ENCODE measurements at places on chromosomes 5 and 9. TPM values are rescaled to one million over a fixed set of nuclear protein-coding genes. Genes with fewer than 3 reads are reported as not detected.
A peak's percentile ranks its signal among the peaks of the same experiment; 100 is the strongest.

GRCh38 chr9:84121991-84122523 lies 141.5 kb downstream of the RMI1 start:
- H3K4me3 ChIP-seq: no peak overlapping the region
- no peaks in the 10 kb centered on the region for H3K27me3 ChIP-seq
- no peak for DNase-seq
- no peaks in the 10 kb centered on the region for H3K36me3 ChIP-seq

DNA sequence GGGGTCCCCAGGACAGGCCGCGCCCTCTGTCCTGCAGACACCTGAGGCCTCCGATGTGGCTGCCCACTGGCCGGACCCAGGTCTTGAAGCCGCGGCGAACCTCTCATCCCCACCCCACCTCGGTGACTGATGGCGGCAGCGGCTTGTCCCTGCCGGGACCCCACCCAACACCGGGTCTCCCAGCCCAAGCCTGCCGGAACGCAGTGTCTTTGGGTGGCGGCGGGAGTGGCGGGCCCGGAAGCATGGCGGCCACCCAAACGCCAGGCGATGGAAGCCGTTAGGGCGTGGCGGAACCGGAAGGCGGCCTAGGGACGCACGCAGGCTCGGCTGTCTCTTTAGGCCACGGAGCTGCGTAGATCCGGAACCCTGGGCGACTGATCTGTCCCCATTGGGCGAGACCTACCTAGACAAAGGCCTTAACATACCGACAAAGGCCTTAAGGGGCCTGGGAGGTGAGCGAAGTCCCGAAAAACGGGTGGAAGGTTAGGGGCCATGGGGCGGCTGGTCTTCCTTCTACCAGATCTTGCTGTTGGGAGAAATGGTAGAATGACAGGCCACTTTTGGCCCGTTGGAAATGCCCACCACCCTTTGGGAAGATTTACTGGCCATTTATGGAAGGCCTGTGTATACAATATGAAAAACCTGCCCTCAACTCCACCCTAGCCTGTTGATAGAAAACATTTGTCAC lies 94.6 kb upstream of the SMC2 start:
- H3K27ac ChIP-seq: no peak overlapping the region
- peak overlapping the region; percentile 44 for H3K4me3 ChIP-seq
- peak; percentile 57 for DNase-seq
- H3K36me3 ChIP-seq: no peaks in the 10 kb centered on the region
- no peaks in the 10 kb centered on the region for H3K27me3 ChIP-seq
- no peaks in the 10 kb centered on the region for H3K4me1 ChIP-seq

GRCh38 chr5:14231156-14231555 lies 88.0 kb downstream of the TRIO start:
- peaks cover 9% of the 10 kb centered on the region for H3K4me1 ChIP-seq
- H3K27ac ChIP-seq: no peak overlapping the region
- no peak overlapping the region for H3K4me3 ChIP-seq
- no peaks in the 10 kb centered on the region for H3K27me3 ChIP-seq
- no peaks in the 10 kb centered on the region for H3K36me3 ChIP-seq

GRCh38 chr5:131413605-131414559 lies 150.0 kb downstream of the CDC42SE2 start:
- no peaks in the 10 kb centered on the region for H3K27me3 ChIP-seq
- no peak for DNase-seq
- no peaks in the 10 kb centered on the region for H3K4me1 ChIP-seq
- no peaks in the 10 kb centered on the region for H3K36me3 ChIP-seq

DNA sequence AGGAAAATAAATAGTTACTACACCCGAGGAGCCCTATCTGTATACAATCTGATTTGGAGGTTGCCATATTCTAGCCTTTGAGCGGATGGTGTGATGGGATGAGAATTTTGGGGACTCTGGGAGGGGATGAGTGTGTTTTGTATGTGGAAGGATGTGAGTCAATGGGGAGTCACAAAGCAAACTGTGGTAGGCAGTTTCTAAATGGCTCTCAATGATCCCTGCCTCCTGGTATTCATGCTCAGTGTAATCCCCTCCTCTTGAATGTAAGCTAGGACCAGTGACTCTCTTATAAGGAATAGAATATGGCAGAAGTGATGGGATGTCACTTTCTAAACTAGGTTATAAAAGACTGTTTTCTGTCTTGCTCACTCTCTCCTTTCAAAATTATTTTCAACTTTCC lies 205.7 kb upstream of the RIOK2 start:
- no peaks in the 10 kb centered on the region for H3K27me3 ChIP-seq
- no peaks in the 10 kb centered on the region for H3K36me3 ChIP-seq
- no peak overlapping the region for H3K4me3 ChIP-seq
- DNase-seq: no peak
- H3K4me1 ChIP-seq: no peaks in the 10 kb centered on the region
- no peak overlapping the region for H3K27ac ChIP-seq

DNA sequence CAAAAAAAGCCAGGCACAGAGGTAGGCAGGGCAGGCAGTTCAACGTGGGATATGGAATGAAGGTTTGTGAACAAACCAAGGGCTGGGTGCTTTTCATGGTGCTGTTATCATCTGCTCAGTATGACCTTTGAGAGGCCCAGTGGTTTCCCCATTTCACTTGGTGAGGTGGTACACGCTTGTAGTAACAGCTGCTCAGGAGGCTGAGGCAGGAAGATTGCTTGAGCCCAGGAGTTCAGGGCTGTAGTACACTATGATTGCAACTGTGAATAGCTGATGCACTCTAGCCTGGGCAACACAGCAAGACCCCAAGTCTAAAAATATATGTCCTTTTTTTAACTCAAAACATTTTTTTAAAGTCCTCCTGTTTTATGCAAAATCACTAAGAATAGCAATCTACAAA lies 174.8 kb downstream of the ENC1 start:
- no peak overlapping the region for H3K27ac ChIP-seq
- H3K27me3 ChIP-seq: no peaks in the 10 kb centered on the region
- H3K4me3 ChIP-seq: no peak overlapping the region
- no peak for DNase-seq
- no peaks in the 10 kb centered on the region for H3K4me1 ChIP-seq
- H3K36me3 ChIP-seq: no peaks in the 10 kb centered on the region

GRCh38 chr5:174735498-174736330 lies 11.3 kb downstream of the MSX2 start:
- H3K27me3 ChIP-seq: no peaks in the 10 kb centered on the region
- peak; percentile 71 for DNase-seq
- no peaks in the 10 kb centered on the region for H3K36me3 ChIP-seq

- no peak overlapping the region for H3K27ac ChIP-seq
- H3K4me3 ChIP-seq: no peak overlapping the region
- no peaks in the 10 kb centered on the region for H3K36me3 ChIP-seq
- no peaks in the 10 kb centered on the region for H3K27me3 ChIP-seq
- H3K4me1 ChIP-seq: no peaks in the 10 kb centered on the region
Measured at GRCh38 chr5:73218552-73219171, 45.7 kb downstream of the TMEM174 start.

- H3K27ac ChIP-seq: no peak overlapping the region
- H3K4me1 ChIP-seq: peaks cover 8% of the 10 kb centered on the region
- no peaks in the 10 kb centered on the region for H3K36me3 ChIP-seq
- no peak for DNase-seq
- no peak overlapping the region for H3K4me3 ChIP-seq
Measured at GRCh38 chr9:129182625-129183494, 4.8 kb upstream of the IER5L start.

DNA sequence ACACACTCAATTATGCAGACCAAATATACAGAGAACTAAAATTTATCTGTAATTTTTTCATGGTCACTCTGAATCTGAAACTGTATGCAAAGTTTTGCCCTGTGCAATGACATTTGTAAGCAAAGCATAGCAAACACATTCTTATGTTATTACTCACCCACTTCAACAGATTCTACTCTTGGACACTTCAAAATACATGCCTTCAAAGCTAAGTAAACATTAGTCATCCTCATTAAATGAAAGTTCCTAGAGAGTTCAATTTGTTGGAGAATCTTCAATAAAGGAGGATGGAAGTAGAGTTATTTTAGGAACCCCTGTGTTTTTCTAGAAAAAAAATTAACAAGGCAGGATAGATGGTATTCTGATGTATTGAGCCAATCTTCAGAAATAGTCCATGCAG lies 639.7 kb upstream of the C9orf72 start:
- H3K27me3 ChIP-seq: no peaks in the 10 kb centered on the region
- H3K27ac ChIP-seq: no peak overlapping the region
- H3K4me3 ChIP-seq: no peak overlapping the region
- H3K36me3 ChIP-seq: no peaks in the 10 kb centered on the region

GRCh38 chr5:12794476-12795332 lies 890.5 kb upstream of the CTNND2 start:
- H3K27me3 ChIP-seq: no peaks in the 10 kb centered on the region
- H3K4me3 ChIP-seq: peak overlapping the region; percentile 41
- DNase-seq: peak; percentile 33
- H3K36me3 ChIP-seq: no peaks in the 10 kb centered on the region
- no peaks in the 10 kb centered on the region for H3K4me1 ChIP-seq
- H3K27ac ChIP-seq: peak overlapping the region; percentile 13

CD274 gene
- 1.3 TPM for total RNA-seq

FAM221B gene
- total RNA-seq: 4.2 TPM

AIF1L gene
- 8.3 TPM for total RNA-seq

MYOZ3 gene
- 12.7 TPM for total RNA-seq

Data from testis (tissue), 5 donors.